ENCODE measurements at places on chromosomes 5 and 9.
A peak's percentile ranks its signal among the peaks of the same experiment; 100 is the strongest.

DNA sequence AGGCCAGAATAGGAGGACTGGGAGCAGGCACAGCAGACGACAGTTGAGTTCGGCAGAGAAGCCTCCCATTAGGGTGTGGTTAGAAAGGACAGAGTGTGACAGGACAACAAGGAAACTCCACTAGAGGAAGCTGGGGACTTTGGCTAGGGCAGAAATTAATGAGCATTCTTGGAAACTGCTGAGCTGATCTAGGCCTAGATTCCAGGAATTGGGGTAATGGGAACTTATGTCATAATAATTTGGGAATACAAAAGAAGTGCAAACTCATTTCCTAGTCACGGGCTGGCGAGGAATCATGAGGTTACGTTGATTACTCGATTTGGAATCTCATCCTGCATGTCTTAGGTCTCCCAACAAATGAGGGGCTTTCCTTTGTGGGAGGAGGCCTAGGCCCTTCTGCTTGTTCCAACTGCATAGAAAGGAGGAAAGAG is 144.6 kb upstream of the RPS23 start:
- no peak overlapping the region for H3K4me3 ChIP-seq
- no peaks in the 10 kb centered on the region for H3K36me3 ChIP-seq
- peaks cover 37% of the 10 kb centered on the region for H3K4me1 ChIP-seq
- H3K27me3 ChIP-seq = no peaks in the 10 kb centered on the region
- H3K27ac ChIP-seq = peak overlapping the region; percentile 15
- DNase-seq = no peak

- peak overlapping the region; percentile 94 for H3K4me3 ChIP-seq
- no peak for DNase-seq
- peaks cover 38% of the 10 kb centered on the region for H3K4me1 ChIP-seq
- H3K27ac ChIP-seq = peak overlapping the region; percentile 99
Observed at GRCh38 chr5:134226441-134227192, 744 bp upstream of the PPP2CA start.

DNA sequence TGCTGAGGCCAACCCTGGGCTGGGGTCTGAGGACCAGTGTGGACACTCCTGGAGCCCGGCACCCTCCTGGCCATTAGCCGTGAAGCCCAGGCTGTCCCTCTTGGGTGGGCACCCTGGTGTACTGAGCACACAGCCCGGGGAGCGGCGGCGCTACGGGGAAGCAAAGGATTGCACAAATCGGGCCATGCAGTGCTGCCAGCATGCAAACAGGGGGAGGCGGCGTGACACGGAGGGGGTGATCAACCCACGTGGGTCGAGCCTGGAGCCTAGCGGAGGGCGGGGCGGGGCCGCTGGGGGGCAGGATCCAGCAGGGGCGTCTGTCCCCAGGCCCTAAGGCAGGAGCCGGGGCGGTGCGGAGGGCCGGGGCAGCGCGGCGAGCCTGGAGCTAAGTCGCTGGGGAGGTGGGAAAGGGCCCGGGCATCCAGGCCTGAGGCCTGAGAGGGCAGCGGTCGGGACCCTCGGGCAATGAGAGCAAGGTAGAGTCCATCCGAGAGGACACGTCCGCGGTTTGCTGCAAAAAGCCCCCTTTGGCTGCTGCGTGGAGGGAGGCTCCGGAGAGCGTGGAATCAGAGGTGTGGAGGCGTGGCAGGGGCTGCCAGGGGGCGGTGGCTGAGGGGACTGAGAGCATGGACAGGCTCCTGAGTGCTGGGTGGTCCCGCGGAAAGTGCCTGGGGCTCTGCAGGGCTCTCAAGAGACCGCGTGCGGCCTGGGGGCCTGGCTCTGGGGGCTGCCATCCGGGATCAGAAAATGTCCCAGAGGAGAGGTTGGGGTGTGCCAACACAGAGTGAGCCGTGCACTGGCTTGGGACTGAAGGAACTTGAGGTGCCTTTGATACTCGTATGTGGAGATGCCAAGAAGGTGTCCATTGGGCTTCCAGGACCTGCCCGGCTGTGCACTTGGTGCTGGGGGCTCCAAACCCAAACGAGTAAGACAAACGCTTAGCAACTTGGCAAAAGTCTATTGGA is 94.2 kb downstream of the BARX1 start:
- peaks cover 24% of the 10 kb centered on the region for H3K27me3 ChIP-seq
- no peak for DNase-seq
- no peak overlapping the region for H3K4me3 ChIP-seq
- H3K36me3 ChIP-seq = no peaks in the 10 kb centered on the region

DNA sequence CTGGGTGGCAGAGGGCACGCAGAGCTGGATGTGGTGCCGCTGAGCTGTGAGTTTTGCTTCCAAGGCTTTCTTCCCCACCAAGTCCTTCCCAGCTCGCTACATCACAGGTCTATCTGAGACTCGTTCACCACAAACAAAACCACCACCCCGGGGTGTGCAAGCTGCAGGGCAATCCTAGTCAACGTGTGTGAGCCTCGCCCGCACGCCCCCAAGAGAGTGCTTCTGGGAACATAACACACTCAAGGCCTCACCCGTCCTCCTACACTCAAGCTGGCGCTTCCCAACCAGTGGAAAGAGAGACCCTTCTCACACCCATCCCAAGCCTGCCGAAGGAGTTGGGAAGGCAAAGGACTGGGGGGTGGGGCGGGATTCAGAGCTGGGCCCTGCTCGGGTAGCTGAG is 10.6 kb downstream of the SNAPC4 start:
- no peak overlapping the region for H3K27ac ChIP-seq
- H3K36me3 ChIP-seq = peaks cover 40% of the 10 kb centered on the region
- DNase-seq = no peak
- H3K4me1 ChIP-seq = no peaks in the 10 kb centered on the region
- no peak overlapping the region for H3K4me3 ChIP-seq
- no peaks in the 10 kb centered on the region for H3K27me3 ChIP-seq

- no peak overlapping the region for H3K4me3 ChIP-seq
- H3K4me1 ChIP-seq = peaks cover 18% of the 10 kb centered on the region
- no peak overlapping the region for H3K27ac ChIP-seq
- DNase-seq = no peak
- peaks cover 5% of the 10 kb centered on the region for H3K27me3 ChIP-seq
Observed at GRCh38 chr5:2131196-2131595, 248.5 kb upstream of the IRX4 start.

DNA sequence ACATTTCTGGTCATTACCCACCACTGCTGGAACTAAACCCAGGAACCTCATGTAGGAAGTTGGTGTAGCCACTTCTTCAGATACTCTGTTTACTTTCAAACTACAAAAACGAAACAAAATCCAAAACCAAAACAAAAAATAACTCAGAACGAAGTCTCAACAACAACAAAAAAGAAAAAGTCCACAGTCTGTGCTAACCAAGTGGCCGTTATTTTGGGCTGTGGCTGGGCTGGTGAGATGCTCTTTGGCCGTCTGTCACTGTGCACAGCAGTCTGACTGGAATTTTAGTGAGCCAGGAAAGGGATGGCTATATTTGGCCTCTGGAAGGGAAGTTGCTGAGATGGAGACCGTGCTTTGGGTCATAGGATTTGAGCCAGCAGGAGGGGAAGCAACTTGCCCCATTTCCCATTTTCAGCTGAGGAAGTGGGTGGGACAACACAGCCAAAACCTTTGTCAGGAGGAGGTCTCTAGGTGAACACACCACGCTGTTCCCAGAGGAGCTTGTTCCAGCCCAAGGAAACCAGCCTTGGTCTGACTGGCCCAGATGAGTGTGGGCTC is 334.1 kb downstream of the ZSWIM6 start:
- no peak overlapping the region for H3K4me3 ChIP-seq
- no peak for DNase-seq
- peaks cover 73% of the 10 kb centered on the region for H3K27me3 ChIP-seq
- no peaks in the 10 kb centered on the region for H3K36me3 ChIP-seq

GRCh38 chr9:79912318-79913070 is 340.7 kb downstream of the TLE4 start:
- H3K4me3 ChIP-seq = no peak overlapping the region
- H3K27ac ChIP-seq = no peak overlapping the region
- peaks cover 26% of the 10 kb centered on the region for H3K27me3 ChIP-seq
- H3K36me3 ChIP-seq = no peaks in the 10 kb centered on the region
- H3K4me1 ChIP-seq = no peaks in the 10 kb centered on the region
- no peak for DNase-seq

GRCh38 chr9:129703667-129704355 is 38.4 kb downstream of the PRRX2 start:
- peaks cover 11% of the 10 kb centered on the region for H3K27me3 ChIP-seq
- no peaks in the 10 kb centered on the region for H3K36me3 ChIP-seq
- no peak overlapping the region for H3K4me3 ChIP-seq
- no peak for DNase-seq

DNA sequence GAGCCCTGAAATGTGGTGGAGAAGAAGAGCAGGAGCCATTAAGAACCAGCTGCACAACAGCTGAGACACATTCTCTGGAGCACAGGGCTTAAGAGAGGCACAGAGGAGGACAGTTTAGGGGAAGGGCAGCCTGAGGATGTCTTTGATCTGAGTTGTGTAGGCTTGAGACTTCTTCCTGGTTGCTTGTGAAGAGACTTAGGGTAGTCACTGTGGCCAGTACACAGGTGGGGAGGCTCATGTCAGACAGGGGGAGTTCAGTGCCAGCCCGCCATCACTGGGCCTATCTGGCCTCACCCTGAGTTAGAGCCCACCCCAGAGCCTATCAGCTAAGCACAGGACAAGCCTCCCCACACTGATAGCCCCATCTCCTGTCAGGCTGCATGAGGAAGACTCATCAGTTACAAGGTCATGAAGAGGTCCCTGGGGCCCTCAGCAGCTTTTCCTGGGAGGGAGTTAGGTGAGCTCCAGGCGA is 19.8 kb downstream of the SLC22A4 start:
- DNase-seq = no peak
- no peak overlapping the region for H3K4me3 ChIP-seq
- no peak overlapping the region for H3K27ac ChIP-seq
- H3K27me3 ChIP-seq = no peaks in the 10 kb centered on the region

- H3K27me3 ChIP-seq = no peaks in the 10 kb centered on the region
- no peak overlapping the region for H3K4me3 ChIP-seq
- peaks cover 10% of the 10 kb centered on the region for H3K36me3 ChIP-seq
- H3K27ac ChIP-seq = no peak overlapping the region
Observed at GRCh38 chr9:130785940-130786508, 49.0 kb upstream of the ABL1 start.

DNA sequence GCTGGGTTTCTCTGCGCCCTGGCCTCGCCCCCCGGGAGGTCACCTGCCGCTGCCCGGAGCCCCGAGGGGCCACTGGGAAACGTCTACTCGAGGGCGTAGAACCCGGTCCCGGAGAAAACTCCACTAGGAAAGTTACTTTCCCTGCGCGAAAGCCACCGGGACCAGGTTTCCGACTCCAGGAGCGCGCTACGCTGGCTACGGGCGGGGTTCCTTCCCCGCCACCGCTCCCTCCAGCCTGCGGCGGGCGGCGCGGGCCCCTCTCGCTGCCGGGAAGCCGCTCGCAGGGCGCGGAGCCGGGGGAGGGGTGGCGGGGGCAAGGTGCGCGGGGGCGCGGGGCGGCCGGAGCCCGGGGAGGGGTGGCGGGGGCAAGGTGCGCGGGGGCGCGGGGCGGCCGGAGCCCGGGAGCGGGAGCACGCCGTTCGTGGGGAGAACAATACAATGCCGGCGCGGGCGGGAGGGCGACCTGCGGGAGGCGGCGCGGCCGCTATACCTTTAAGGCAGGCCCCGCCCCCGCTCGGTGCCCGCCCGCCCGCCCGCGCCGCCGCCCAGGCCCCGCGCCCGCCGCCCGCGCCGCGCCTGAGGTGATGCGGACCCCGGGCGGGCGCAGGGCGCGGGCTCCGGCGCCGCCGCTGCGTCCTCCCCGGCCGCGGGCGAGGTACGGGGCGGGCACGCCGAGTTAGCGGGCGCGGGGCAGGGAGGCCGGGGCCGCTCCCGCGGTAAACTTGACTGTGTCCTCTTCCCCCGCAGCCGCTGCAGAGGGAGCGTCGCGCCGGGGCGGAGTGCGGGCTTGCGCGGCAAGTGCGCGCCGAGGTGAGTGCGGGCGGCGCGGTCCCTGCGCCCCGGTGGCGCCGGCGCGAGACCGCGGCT is 278.1 kb downstream of the AOPEP start:
- DNase-seq = peak; percentile 30
- H3K4me3 ChIP-seq = peak overlapping the region; percentile 71
- peaks cover 3% of the 10 kb centered on the region for H3K36me3 ChIP-seq
- peaks cover 63% of the 10 kb centered on the region for H3K4me1 ChIP-seq
- H3K27ac ChIP-seq = peak overlapping the region; percentile 93
- no peaks in the 10 kb centered on the region for H3K27me3 ChIP-seq

GRCh38 chr9:100088202-100088601 is 10.6 kb downstream of the ERP44 start:
- no peak overlapping the region for H3K4me3 ChIP-seq
- H3K27ac ChIP-seq = no peak overlapping the region
- H3K27me3 ChIP-seq = no peaks in the 10 kb centered on the region

DNA sequence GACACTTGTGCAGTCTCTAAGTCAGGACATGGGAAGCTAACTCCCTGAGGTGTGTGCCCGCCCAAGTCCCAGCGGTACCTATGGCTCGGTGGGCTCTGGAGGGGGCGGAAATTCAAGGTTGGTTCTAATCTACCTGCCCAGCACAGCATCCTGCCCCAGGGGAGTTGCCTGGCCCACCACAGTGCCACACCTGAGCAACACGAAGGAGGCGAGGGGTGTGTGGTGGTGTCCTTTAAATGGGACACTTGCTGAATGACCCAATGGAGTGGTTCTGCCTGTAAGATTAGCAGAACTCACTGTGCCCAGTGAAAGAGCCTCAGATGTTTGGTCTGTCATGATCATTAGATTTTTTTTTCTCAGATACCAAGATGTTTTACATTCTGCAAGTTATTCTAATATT is 70.7 kb upstream of the OTULINL start:
- peaks cover 20% of the 10 kb centered on the region for H3K36me3 ChIP-seq
- no peaks in the 10 kb centered on the region for H3K4me1 ChIP-seq
- H3K4me3 ChIP-seq = no peak overlapping the region
- H3K27ac ChIP-seq = no peak overlapping the region
- H3K27me3 ChIP-seq = no peaks in the 10 kb centered on the region
- DNase-seq = no peak

- H3K36me3 ChIP-seq = no peaks in the 10 kb centered on the region
- peak overlapping the region; percentile 70 for H3K4me3 ChIP-seq
- peak overlapping the region; percentile 96 for H3K27ac ChIP-seq
- DNase-seq = peak; percentile 79
- H3K27me3 ChIP-seq = no peaks in the 10 kb centered on the region
Observed at GRCh38 chr9:129550199-129550839, 70.6 kb downstream of the C9orf50 start.

- H3K27ac ChIP-seq = no peak overlapping the region
- no peaks in the 10 kb centered on the region for H3K27me3 ChIP-seq
- H3K36me3 ChIP-seq = peaks cover 43% of the 10 kb centered on the region
Observed at GRCh38 chr5:157126-157715, 34.1 kb upstream of the LRRC14B start.

GRCh38 chr9:132487980-132488535 is 78.0 kb downstream of the CFAP77 start:
- no peak overlapping the region for H3K4me3 ChIP-seq
- no peaks in the 10 kb centered on the region for H3K36me3 ChIP-seq
- no peaks in the 10 kb centered on the region for H3K4me1 ChIP-seq
- no peak overlapping the region for H3K27ac ChIP-seq
- DNase-seq = no peak

DNA sequence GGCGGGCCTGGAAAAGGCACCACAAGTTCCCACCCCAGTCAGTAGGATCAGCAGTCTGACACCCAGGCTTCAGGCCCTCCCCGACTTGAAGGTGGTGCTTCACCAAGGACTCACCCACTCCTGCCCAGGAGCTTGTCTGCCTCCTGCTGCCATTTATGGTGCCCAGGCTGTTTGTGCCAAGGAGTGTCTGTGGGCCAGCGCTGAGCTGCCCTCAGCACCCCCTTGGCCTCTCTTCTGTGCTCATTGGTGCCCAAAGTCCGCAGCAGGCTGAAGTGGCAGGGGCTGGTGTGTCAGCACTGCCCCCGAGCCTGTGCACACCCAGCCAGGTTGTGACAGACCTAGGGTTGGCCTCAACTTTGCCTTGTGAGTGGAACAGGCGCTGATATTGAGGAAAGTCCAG is 23.5 kb downstream of the JMY start:
- no peak overlapping the region for H3K4me3 ChIP-seq
- no peak overlapping the region for H3K27ac ChIP-seq
- H3K4me1 ChIP-seq = peaks cover 15% of the 10 kb centered on the region
- DNase-seq = no peak
- H3K36me3 ChIP-seq = no peaks in the 10 kb centered on the region

Data from mesothelial cell of epicardium (in vitro differentiated cells).